ENCODE measurements at places on chromosomes 1 and 21. TPM values are rescaled to one million over a fixed set of nuclear protein-coding genes. Genes with fewer than 3 reads are reported as not detected.

DNA sequence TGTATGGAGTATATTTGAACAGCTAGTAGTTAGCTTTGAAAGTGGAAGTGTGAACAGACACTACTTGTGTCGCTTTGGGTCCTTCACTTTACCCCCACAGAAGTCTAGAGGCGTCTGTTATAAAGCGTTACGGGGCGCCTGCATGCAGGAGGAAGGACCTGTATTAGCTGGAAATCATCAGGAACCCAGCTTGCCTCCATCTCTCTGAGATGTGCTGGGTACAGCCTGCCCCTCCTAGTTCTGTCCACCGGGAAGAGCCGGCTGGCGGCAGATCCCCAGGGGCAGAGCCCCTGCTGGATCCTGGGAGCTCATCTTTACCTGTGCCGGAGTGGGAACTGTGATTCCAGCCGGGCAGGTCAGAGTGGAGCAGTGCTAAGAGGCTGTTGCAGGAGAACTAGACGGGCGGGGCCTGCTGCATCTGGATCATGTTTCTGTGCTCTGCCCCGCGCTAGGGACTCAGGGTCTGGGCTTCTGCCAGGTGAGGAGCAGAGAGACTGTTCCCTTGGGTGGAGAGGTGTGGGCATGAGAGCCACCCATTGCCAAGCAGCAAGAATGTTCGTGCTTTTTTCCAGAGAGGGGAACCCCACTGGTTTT is 22.3 kb upstream of the SPSB1 start:
- no peak for DNase-seq
- no peak overlapping the region for H3K27ac ChIP-seq
- no peaks in the 10 kb centered on the region for H3K27me3 ChIP-seq

DNA sequence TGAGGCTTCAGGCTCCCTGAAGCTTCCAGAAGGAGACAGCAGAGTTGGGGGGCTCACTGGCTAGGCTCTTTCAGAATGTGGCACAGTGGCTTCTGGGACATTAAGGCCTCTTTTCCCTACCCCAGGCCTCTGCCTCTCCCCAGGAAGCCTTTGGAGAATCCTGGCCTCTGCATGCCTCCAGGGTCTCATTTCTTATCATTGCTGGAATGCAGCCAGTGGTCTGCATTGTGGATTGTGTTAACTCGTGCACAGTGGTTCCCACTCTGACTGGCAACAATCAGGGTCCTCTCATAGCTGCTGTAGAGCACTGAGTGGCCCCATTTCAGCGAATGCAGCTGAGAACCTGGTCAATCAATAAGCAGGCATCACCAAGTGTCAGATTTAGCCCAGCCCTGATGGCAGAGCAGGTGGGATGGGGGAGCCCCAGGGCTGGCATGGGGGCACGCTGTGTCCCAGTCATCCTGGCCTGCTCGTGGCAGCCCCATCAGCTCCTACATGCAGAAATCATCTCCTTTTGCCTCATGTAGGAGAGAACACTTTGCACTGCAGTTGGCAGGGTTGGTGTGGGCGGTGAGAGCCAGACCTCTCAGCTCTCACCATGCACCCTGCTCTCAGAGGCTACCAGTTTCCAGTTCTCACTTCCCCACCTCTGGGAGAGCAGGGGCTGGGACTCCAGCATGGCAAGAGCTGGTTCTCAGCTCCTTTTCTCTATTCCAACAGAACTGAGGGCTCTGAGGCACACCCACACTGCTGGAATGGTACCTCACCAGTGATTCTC is 13.4 kb downstream of the ADORA1 start:
- no peaks in the 10 kb centered on the region for H3K27me3 ChIP-seq
- H3K4me1 ChIP-seq: no peaks in the 10 kb centered on the region
- no peak overlapping the region for H3K4me3 ChIP-seq

GRCh38 chr1:168613691-168614231 is 37.4 kb downstream of the XCL1 start:
- no peaks in the 10 kb centered on the region for H3K36me3 ChIP-seq
- H3K27me3 ChIP-seq: no peaks in the 10 kb centered on the region
- no peak for DNase-seq

- no peak overlapping the region for H3K27ac ChIP-seq
- H3K27me3 ChIP-seq: no peaks in the 10 kb centered on the region
- no peak for DNase-seq
- H3K4me1 ChIP-seq: no peaks in the 10 kb centered on the region
- no peaks in the 10 kb centered on the region for H3K36me3 ChIP-seq
Observed at GRCh38 chr1:50651476-50652263, 228.4 kb upstream of the DMRTA2 start.

- DNase-seq: no peak
- no peaks in the 10 kb centered on the region for H3K36me3 ChIP-seq
- H3K4me1 ChIP-seq: peaks cover 32% of the 10 kb centered on the region
- H3K4me3 ChIP-seq: no peak overlapping the region
- H3K27me3 ChIP-seq: no peaks in the 10 kb centered on the region
- no peak overlapping the region for H3K27ac ChIP-seq
Observed at GRCh38 chr1:206794294-206794908, 22.1 kb upstream of the IL10 start.

GRCh38 chr1:61925591-61926298 is 183.5 kb downstream of the PATJ start:
- DNase-seq: no peak
- no peak overlapping the region for H3K4me3 ChIP-seq
- no peak overlapping the region for H3K27ac ChIP-seq
- no peaks in the 10 kb centered on the region for H3K4me1 ChIP-seq
- H3K36me3 ChIP-seq: no peaks in the 10 kb centered on the region
- no peaks in the 10 kb centered on the region for H3K27me3 ChIP-seq

DNA sequence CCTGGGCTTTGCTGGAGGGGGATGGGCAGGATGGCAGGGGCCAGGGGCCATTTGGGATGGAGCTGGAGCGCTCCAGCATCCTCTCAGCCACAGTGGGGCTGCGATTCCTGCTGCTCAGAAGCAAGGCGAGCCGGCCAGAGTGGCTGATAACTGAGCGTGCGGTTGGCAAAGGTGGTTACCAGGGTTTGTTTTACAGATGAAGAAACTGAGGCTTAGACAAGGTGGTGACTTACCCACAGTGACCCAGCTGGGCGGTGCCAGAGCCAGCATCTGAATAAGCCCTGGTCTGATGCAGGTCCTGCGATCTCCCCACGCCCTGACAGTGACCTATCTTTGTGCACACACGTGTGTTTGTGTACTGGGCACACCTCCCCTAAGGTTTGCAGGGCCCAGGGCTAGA is 5.9 kb upstream of the PRXL2B start:
- H3K27ac ChIP-seq: no peak overlapping the region
- no peak overlapping the region for H3K4me3 ChIP-seq
- DNase-seq: no peak
- H3K4me1 ChIP-seq: peaks cover 56% of the 10 kb centered on the region

DNA sequence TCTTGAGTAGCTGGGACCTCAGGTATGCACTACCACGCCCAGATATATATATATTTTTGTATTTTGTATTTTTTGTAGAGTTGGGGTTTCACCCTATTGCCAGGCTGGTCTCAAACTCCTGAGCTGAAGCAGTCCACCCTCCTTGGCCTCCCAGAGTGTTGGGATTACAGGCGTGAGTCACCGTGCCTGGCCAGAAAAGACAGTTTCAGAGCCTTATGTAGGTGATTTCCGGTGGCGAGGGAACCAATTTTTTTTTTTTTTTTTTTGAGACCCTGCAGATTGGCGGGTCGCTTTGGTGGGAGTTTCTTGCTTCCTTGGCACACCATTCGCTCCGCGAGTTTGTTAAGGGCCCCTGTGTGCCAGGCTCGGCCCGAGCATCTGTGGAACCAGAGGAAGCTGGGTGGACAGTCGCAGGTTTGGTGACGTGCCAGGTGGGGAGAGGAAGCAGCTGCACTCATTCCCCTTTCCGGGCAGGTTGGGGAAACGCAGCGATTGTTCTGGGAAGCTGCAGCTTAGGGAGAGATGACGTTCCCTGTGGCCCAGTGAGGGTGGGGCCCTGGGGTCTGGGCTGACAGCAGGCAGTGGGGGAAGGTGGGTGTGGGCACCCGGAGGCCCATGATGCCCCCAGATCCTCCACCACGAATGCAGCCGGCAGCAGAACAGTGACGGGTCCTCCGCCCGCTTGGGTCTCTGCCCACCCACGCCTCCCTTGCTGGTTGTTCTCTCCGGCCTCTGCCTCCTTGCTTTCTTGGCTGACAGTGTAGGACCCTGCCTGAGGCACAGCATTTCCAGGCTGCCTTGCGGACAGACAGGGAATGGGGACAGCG is 25.1 kb downstream of the SPSB1 start:
- no peak for DNase-seq
- H3K27me3 ChIP-seq: no peaks in the 10 kb centered on the region
- no peak overlapping the region for H3K27ac ChIP-seq
- no peak overlapping the region for H3K4me3 ChIP-seq
- H3K4me1 ChIP-seq: peaks cover 4% of the 10 kb centered on the region

DNA sequence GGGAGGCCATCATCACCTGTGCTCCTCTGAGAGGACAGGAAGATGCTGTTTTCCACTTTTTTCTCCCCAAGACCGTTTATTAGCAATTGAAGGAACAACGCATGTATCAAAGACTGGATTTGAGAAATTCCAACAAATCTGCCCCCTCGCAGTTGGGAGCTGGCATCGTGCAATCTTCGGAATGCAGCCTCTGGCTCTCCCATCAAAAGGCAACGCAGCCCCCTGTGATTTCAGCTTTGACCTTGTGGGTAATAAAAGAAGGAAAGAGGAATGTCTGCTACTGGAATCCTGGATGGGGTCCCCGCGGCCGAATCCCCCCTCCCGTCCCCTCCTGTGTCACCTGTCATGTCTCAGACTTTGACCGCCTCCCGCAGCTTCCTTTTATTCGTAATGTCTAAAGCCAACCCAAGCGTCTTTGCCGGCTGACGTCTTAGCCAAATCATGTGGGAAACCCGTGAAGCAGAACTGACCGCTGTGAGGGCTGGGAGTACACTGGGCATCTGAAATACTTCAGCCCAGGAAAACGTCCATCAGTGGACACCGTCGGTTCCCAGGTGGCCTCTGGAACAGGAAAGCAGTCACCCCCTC is 101.5 kb downstream of the WDR4 start:
- no peaks in the 10 kb centered on the region for H3K36me3 ChIP-seq
- H3K4me1 ChIP-seq: peaks cover 4% of the 10 kb centered on the region
- no peaks in the 10 kb centered on the region for H3K27me3 ChIP-seq

DNA sequence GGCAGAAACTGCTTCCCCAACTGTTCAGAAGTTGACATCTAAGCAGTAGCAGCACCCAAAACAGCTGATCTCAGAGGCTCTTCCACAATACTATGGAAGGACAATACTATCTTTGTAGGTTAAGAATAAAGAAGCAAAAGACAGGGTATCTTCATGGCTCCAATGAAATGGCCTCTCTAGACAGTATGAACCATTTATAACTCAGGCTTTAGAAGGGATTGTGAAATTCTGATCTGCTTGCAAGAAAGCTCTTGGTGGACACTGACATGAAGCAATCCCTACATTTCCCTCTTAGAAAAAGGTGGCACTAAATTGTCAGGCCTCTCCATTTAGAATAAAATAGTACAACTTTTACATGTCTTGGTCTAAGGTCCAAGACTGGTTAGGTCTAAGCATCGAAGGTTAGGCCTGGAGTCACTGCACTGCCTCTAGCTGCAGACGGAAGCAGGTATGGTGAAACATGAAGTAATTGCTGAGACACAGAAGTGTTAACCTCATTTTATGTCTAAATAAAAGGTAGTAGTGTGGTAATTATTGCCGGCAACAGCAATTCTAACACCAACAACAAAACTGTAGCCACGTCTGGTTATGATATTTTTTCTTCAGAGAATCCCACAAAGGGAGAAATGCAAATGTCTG is 50.6 kb upstream of the HP1BP3 start:
- no peaks in the 10 kb centered on the region for H3K27me3 ChIP-seq
- no peak overlapping the region for H3K27ac ChIP-seq
- no peaks in the 10 kb centered on the region for H3K36me3 ChIP-seq
- H3K4me3 ChIP-seq: no peak overlapping the region

DNA sequence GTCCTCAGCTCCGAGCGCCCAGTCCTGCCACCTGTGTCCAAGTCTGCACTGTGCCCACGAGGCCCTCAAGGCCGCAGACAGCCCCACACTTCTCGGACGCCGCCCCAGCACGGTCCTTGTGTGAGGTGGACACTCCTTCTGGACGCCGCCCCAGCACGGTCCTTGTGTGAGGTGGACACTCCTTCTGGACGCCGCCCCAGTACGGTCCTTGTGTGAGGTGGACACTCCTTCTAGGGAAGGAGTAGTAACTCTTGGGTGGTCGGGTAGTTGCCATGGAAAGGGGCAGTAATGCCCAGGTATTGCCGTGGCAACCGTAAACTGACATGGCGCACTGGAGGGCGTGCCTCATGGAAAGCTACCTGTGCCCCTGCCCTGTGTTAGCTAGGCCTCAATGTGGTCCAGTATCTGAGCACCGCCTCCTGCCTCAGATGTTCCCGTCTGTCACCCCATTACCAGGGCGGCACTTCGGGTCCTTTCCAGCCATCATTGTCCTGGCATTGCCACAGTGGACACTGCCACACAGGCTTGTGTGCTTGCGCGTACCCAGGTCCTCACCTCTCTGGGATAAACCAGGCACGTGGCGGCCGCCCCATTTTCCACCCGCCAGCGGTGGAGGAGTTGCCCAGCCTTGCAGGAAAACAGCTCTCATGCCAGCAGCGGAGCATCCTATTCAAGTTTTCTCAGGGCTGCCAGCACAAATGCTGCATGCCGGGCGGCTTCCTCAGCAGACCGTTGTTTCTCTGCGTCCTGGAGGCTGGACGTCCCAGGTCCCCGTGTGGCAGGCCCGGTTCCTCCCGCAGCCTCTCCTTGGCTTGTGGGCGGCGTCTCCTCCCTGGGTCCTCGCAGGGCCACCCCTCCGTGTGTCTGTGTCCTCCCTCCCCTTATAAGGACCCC is 40.8 kb upstream of the POFUT2 start:
- H3K4me3 ChIP-seq: no peak overlapping the region
- H3K27ac ChIP-seq: no peak overlapping the region
- no peaks in the 10 kb centered on the region for H3K36me3 ChIP-seq
- H3K27me3 ChIP-seq: no peaks in the 10 kb centered on the region
- H3K4me1 ChIP-seq: peaks cover 8% of the 10 kb centered on the region
- no peak for DNase-seq

- H3K4me3 ChIP-seq: no peak overlapping the region
- H3K4me1 ChIP-seq: peaks cover 18% of the 10 kb centered on the region
Observed at GRCh38 chr1:241702442-241703373, 50.6 kb downstream of the WDR64 start.

The HSF2BP gene
- total RNA-seq: 0.67 TPM

The SHE gene
- total RNA-seq: not detected

The TTC39A gene
- not detected for total RNA-seq

The GJA8 gene
- total RNA-seq: not detected

The ELF3 gene
- total RNA-seq: 2.0 TPM

The DLGAP3 gene
- 1.1 TPM for total RNA-seq
